Naive thymus-derived CD4-positive, alpha-beta T cell (primary cell): ENCODE measurements at places on chromosomes 5 and 9. TPM values are rescaled to one million over a fixed set of nuclear protein-coding genes. Genes with fewer than 3 reads are reported as not detected.
A peak's percentile ranks its signal among the peaks of the same experiment; 100 is the strongest.

Gene ST8SIA4
- 53.7 and 54.5 TPM in 2 replicates for total RNA-seq

Gene TRIM36
- total RNA-seq = not detected

Gene ESM1
- total RNA-seq = not detected

Gene CCL27
- not detected for total RNA-seq

Gene TMED7
- 45.3 and 57.3 TPM in 2 replicates for total RNA-seq

Gene BSPRY
- total RNA-seq = 0.13 TPM

Gene GALNT12
- 11.4 TPM for total RNA-seq

Gene TNC
- 0.05 and 0.22 TPM in 2 replicates for total RNA-seq

Gene BRD9
- total RNA-seq = 81.2 TPM

Gene CAMK4
- 108 and 118 TPM in 2 replicates for total RNA-seq

Gene SPINK7
- total RNA-seq = not detected

Gene LRRTM2
- 0.11 TPM for total RNA-seq

Gene C5orf58
- total RNA-seq = not detected

Gene UQCRQ
- total RNA-seq = 110 TPM

Gene PSMB7
- 59.4 TPM for total RNA-seq

Gene PRUNE2
- 0.84 and 1.6 TPM in 2 replicates for total RNA-seq

Gene RAB3C
- total RNA-seq = not detected

Gene ZBTB34
- 8.4 TPM for total RNA-seq

Gene EIF4EBP3
- 19.5 TPM for total RNA-seq

GRCh38 chr9:101727612-101728524 is 10.6 kb downstream of the GRIN3A start:
- DNase-seq = peak; percentile 18

- DNase-seq = no peak
These were observed 175.2 kb upstream of the DAP start for GRCh38 chr5:10936081-10936855.

- no peak for DNase-seq
These were observed 182.5 kb upstream of the PIK3R1 start for GRCh38 chr5:68033029-68033428.

DNA sequence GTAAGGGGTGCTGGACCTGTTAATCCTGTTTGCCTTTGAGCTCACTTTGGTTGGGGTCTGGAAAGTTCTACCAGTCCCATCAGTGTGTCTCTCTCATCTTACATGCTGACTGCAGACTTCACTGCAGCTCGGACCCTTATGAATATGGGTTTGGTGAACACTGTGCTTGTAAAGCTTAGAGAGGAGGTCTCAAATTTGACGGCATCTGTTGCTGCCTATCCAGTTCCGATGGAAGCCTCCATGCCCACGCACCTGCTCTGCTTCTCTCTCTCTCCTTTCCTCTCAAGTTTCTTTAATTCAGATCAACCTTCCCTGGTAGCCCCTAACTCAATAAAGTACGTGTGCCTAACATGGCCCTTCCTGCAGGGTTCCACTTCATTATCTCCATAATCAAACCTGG is 217.9 kb downstream of the HSPA4 start:
- DNase-seq = no peak

DNA sequence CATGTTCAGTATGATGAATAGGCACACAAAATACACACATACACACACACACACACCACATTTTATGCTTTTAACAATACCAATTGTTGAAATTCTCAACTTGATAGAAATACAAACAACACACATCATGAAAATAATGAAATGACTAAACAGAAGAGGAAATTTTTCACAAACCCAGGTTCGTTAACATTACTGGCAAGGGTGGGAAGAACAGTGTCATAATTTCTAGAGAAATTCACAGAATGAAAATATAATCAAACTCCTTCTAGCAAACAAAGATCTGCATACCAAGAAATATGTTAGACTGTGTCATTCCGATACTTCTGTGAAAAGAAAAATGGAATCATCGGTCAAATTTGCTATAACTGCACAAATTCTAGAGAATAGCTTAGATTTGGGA is 41.9 kb downstream of the ST8SIA4 start:
- DNase-seq = no peak

GRCh38 chr9:137318602-137319001 is 16.5 kb upstream of the NRARP start:
- no peak for DNase-seq

- no peak for DNase-seq
These were observed 6.8 kb downstream of the PLGRKT start for GRCh38 chr9:5430912-5431311.

DNA sequence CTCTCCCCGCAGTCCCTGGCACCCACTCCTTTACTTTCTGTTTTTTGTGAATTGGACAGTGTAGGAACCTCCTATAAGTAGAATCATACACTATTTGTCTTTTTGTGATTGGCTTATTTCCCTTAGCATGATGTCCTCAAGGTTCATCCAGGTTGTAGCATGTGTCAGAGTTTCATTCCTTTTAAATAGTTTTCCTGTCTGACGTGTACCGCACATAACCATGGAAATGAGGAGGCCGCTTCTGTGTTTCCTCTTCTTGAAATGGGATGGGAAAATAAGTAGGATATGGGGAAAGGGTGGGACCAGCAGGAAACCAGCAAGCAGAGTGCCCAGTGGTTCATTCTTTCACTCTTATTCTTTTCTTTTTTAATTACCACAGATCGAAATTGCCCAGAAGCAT is 72.6 kb upstream of the ENTREP1 start:
- no peak for DNase-seq

GRCh38 chr5:28809811-28810750 is 1771.7 kb upstream of the CDH9 start:
- no peak for DNase-seq

DNA sequence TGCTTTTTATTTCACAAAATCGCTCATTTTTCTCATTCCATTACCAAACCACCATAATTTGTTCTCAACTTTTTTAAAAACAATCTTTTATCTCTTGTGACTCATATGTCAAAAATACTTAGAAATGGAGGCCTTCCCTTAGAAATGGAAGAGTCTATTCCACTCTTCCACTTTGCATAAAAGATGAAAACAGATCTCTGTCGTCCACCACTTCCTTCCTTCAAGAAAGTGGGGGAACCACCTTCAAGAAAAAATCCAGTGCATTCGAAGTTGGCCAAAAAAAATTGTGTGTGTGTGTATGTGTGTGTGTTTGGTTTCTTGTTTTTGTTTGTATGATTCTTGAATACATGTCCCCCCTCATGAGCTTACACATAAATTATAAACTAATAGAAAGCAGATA is 628.8 kb upstream of the DMAC1 start:
- no peak for DNase-seq

GRCh38 chr5:139638736-139639618 is 9.2 kb upstream of the CXXC5 start:
- no peak for DNase-seq

- DNase-seq = no peak
These were observed 69.7 kb downstream of the ZSWIM6 start for GRCh38 chr5:61401726-61402125.

GRCh38 chr9:20271096-20271495 is 351.2 kb downstream of the MLLT3 start:
- peak; percentile 34 for DNase-seq

- no peak for DNase-seq
These were observed 298.8 kb downstream of the NSG2 start for GRCh38 chr5:174344335-174344734.

GRCh38 chr5:101534491-101535110 is 631.5 kb upstream of the ST8SIA4 start:
- no peak for DNase-seq

GRCh38 chr5:172365948-172366608 is 82.5 kb upstream of the UBTD2 start:
- DNase-seq = no peak

DNA sequence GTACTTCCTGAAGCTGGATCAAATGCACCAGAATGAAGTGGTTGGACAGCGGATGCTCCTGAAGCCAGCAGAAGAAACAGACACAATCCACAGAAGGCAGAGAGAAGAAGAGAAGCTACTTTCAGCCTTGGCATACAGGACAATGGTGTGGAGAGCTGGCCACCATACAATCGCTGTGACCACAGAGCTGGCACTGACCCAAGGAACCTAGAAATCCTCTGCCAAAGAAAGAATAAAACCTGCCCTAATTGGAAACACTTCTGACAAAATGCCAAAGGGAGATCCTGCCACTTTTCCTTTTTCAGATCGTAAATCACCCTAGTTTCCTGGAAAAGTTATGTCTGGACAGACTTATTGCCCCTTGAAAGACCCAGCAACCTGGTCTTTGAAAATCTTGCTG is 77.8 kb downstream of the BAAT start:
- DNase-seq = no peak

DNA sequence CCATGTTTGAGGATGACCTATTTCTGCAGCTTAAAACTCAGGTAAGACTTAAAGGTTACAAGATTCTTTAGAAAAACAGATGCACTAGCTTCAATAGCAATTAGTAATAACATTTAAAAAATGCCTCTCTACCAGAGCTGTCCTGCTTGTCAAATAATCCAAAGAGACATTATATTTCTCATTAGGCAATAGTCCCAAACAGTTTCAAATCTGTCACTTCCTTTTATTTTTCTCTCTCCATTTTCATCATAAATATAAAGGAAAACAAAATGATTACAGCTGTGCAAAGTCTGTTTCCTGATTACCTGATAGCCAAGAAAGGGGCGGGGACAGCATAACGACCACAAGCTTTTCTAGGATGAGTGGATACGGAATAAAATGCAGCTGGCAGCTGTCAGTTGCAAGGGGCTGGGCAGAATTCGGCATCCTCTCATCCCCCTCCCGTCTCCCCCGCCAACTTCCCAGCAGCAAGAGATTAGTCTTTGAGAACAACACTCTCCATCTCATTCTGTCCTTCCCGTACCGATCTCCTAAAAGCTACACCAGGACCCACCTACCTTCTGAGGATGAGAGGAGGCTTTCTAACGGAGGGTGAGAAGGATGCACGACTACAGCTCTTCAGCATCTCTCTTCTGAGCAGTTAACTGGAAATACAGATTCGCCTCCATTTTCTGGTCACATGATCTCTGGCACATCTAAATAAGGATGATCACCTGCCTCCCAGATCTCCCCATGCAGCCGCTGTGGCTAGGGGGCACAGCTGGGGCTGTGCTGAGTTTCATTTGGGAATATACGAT is 72.5 kb upstream of the PCA3 start:
- no peak for DNase-seq

- DNase-seq = no peak
These were observed 10.2 kb upstream of the LCP2 start for GRCh38 chr5:170307575-170308465.

DNA sequence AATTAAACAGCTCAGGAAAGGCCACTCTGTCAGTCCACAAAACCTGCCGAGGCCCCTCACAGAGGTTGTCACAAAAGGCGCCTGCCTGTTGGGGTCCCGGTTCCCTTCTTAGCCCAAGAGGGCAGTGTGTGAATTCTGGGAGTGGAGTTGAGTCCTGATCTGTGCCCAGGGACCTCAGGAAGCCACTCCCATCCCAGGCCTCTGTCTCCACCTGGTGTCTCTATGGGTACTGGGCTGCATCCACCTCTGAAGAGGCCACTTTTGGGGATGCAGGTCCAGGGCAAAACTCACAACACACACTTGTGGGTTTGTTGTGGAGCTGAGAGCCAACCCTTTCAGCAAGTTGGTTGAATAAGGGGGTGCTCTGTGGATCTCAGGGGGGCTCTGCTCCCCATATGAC is 74.3 kb upstream of the STXBP1 start:
- no peak for DNase-seq

GRCh38 chr5:124180875-124181461 is 565.5 kb downstream of the ZNF608 start:
- DNase-seq = no peak

GRCh38 chr5:6900247-6901227 is 187.3 kb downstream of the TENT4A start:
- DNase-seq = no peak

DNA sequence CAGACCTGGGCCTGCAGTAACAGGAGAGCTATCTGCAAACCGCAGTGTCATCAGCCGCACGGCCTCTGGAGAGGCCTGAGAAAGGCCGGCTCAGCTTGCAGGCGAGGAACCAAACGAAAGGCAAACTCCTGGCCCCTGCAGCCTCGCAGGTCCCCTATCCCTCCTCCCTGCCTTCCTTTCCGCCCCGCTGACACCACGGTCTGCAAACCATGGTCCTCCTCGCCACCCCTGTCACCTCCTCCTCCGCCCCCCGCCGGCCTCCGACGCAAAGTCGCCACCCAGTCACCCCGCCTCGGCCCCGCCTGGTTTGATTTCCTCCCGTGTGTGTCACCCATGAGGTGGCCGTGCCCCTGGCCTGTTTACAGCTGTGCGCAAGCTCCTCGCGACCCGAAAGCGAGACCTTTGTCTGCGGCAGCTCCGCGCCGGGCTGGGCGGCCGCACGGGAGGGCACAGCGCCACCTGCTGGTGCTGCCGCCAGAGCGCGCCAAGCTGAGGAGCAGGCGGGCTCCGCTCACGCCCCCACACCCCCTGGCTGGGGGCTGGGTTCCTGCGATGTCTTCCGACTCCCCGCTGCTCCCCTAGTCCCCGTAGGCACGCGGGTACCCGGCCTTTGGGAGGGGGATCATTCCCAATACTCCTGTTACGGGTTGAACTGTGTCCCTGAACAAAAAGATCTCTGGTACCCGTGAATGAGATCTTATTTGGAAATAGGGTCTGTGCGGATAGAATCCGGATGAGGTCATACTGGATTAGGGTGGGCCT is 19.4 kb downstream of the GBGT1 start:
- DNase-seq = peak; percentile 86

DNA sequence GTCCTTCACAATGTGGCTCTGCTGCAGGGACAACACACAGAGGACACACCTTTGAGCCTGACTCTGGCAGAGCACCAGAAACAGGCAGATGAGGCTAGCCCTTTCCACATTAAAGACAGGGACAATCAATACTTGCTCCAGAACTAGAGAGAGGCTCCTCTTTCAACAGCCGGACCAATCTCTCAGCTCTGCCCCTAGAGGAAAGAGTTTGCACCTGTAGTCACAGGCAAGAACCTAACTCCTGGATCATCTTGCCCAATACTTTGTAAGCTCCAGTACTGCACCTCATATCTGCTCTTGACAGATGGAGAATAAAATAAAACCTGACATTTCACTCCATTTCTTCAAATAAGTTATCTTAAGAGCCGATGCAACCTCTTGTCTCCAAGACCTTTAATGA is 52.1 kb downstream of the EPB41L4A start:
- no peak for DNase-seq

DNA sequence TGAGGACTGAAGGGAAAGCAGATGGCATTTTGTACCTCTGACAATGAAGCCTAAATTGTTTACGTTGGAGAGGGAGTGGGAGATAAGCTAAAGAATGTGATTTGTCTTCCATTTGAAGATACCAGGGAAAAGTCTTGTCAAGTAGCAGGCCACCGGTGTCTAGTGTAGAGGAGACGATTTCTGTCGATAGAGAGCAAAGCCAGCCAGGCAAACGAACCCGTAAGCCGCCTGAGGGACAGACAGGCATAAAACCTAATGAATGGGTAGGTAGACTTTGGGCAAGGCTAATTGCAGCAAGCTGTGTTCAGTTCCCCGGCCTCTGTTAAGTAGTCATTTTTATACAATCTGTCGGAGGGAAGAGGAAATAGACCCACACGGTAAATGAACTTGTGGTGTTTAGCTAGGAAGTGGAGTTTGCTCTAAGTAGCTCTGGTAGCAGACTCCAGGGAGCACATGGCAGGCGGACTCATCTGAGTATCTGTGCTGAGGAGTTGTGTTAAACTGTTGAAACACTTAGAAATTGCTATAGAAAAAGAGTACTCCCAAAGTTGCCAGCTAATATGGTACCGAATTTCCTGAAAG is 28.8 kb downstream of the SMARCA2 start:
- DNase-seq = no peak
